Stimulated activated CD4-positive, alpha-beta T cell treated with anti-CD3 and anti-CD28 coated beads, Interleukin-1b, Interleukin-23, amount 100 ng/mL, for 1 hour (primary cell): ENCODE measurements at places on chromosomes 3 and 15.

GRCh38 chr15:45589256-45589655 lies 2.1 kb downstream of the BLOC1S6 start:
- no peak for DNase-seq

- no peak for DNase-seq
Observed at GRCh38 chr3:41489231-41489630, 289.9 kb downstream of the CTNNB1 start.

GRCh38 chr15:78212546-78213424 lies 21.6 kb downstream of the ACSBG1 start:
- no peak for DNase-seq

DNA sequence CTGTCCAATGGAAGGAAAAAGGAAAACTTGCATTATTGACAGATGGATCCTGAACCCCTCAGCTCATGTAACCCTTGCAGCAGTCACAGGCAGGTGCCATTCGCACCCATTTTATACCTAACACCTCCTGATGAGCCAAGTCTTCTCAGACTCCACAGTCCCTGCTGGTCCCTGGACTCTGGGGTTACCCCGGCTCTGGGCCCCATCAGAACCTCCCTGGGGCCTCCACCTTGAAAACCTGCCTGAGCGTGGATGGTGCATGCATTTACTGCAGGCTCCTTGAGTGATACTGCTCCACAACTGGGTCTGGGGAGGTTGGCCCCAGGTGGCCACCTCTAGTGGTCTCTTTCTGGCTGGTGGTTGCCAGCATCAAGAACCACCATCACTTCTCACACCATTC lies 15.9 kb upstream of the DOCK3 start:
- DNase-seq, result no peak
